ENCODE measurements at places on chromosomes 3 and 15. TPM values are rescaled to one million over a fixed set of nuclear protein-coding genes. Genes with fewer than 3 reads are reported as not detected.

SLC2A2 gene
- total RNA-seq: not detected

NMB gene
- 36.2 TPM for total RNA-seq

CHAC1 gene
- 9.5 TPM for total RNA-seq

TRIP4 gene
- 10.0 TPM for total RNA-seq

BTD gene
- 37.7 TPM for total RNA-seq

SPESP1 gene
- total RNA-seq: 46.7 TPM

CNTN6 gene
- not detected for total RNA-seq

TP63 gene
- 16.7 TPM for total RNA-seq

CLCN2 gene
- 3.0 TPM for total RNA-seq

LRRC31 gene
- total RNA-seq: not detected

RASL12 gene
- 0.39 TPM for total RNA-seq
